ENCODE measurements at places on chromosomes 2 and 18.
A peak's percentile ranks its signal among the peaks of the same experiment; 100 is the strongest.

- no peak for DNase-seq
These were observed 258.8 kb downstream of the CYP26B1 start for GRCh38 chr2:71888751-71889445.

DNA sequence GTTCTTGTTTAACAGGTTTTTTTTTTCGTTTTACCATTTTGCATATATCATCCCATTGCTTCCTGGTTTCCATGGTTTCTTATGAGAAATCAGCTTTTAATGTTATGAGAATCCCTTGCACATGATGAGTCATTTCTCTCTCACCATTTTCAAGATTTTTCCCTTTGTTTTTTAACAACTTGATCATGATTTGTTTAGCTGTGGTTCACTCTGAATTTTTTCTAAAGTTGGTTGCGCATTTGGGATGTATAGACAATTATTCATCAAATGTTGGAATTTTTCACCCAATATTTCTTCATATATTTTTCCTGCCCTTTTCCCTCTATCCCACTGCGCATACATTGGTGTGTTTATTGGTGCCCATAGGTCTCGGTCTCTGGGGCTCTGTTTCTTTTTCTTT, 42.4 kb upstream of the BIN1 start:
- no peak for DNase-seq

- DNase-seq = no peak
These were observed 14.3 kb downstream of the KCNH7 start for GRCh38 chr2:162824304-162824703.

GRCh38 chr18:22946217-22946616, 13.1 kb downstream of the RBBP8 start:
- no peak for DNase-seq

DNA sequence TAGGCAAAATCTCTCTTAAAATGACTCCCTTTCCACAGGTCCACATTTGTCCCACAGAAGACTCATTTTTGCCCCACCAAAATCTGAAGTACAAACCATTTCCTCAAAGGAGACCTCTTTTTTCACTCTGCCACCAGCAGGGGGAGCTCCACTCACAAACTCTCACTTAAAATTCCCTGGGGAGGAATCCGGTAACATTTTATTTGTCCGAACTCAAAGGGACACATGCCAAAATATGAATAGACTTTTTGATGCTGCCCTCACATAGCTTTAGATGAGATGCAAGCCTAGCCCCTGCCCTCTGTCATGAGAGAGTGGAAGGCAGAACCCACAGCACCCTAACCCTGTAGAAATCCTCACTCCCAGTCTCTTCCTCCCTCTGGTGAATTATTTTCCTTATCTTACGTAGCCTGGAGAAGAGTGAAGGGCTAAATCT, 57.1 kb downstream of the RMDN2 start:
- peak; percentile 77 for DNase-seq

- DNase-seq = peak; percentile 35
These were observed 4.4 kb downstream of the EHD3 start for GRCh38 chr2:31238126-31238905.

GRCh38 chr2:175366815-175367214, 185.3 kb upstream of the ATP5MC3 start:
- DNase-seq = peak; percentile 63

DNA sequence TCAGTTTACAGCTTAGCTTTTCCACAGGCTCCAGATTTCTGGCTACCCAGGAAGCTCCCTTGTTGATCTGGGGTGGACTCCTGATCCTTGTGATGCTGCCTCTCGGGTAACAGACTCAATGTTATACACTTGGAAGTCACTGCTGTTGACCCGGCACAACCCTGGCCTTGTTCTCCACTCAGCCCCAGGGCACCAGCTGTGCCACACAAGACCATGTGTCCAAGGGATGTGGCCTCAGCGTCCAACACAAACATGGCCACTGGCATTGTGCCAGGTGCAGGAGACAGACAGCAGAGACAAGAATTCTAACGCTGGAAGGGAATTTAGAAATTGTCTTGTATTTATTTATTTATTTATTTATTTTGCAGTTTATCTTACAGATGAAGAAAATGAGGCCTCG, 39.0 kb upstream of the PPP4R1 start:
- DNase-seq = no peak

DNA sequence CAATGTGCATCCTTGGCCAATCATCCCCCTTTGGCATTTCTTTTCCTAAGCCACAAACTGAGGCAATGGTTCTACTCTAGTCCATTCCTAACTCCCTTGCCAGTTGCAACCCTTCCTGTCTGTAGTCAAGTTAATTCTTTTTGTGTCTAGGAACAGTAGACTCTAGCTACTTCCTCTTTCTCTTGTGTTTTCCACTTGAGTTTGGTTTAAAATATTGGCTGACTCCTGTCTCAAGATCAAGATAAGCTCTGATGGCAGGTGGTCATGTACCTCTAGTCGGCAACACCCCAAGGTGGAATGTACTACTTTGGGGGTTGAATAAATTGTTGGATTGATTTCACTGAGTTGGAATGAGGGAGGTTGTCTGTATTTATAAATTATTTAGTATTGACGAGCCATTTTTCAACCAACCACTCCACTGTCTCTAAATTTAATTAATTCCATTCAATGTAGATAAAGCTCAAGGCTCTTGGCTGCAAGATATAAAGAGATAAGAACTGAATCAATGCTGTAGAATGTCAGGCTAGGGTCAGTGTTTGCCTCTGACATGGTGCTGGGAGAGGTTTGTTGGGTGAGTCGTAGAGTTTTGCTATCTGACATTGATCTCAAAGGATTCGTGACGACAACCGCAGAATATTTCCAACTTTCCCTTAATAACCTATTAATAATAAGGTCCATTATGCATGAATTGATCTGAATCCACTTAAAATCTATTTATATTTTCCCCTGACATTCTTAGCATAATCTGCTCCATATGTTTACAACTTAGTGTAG, 188.7 kb upstream of the APCDD1 start:
- no peak for DNase-seq

DNA sequence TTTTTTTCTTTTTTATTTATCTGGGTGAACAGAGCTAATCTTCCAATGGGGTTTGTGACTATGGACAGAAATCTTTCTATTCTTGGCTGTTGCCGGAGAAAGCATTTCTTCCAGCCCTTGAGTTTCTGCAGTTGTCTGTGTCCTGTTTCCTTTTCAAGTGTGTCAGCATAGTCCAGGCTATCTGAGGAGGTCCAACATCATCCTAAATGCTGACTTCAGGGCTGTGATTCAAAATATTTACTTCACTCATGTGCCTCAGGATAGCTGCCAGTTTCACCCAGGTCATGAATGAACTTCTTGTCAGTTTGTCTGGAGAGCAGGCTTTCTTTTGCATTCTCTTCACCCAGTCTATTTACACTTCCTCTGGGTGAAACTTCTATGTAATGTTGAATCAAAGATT, 27.9 kb downstream of the ITGAV start:
- no peak for DNase-seq

- DNase-seq = no peak
These were observed 61.9 kb downstream of the PUM2 start for GRCh38 chr2:20288642-20289340.

GRCh38 chr18:26406854-26407517, 141.4 kb downstream of the KCTD1 start:
- DNase-seq = no peak

DNA sequence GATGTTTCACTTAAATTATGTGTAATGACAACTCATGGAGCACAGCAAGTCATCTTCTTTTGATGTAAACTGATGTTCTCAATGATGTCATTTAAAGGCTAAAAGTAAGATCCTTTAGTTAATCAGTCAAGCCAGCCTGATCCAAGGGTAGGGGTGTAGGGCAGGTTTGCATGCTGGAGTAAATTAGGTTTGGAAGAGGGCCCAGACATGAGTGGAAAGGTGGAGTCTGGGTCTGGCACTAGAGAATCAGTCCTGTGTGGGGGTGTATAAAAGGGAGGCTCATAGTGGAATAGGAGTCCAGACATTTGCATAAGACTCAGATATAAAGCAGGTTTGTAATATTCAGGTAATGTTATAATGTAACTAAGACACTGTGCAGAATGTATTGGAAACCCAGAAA, 88.8 kb upstream of the NYAP2 start:
- no peak for DNase-seq

DNA sequence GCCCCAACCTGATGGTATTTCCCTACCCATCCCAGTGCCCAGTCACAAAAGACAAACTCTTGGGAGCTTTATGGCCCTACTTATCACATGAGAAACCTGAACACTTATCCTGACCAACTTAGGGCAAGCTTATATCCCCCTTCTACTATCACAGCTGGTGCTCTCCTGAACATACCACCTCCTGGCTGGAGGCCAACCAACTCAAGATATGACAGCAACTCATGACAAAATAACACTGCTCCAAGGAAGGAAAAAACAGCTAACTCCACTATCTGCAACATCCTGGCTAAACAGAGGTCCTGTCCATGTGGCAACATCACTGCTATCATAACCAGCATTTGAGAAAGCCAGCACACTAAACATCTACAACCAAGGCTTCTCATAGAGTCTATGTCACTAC, 20.9 kb upstream of the CLASP1 start:
- no peak for DNase-seq

DNA sequence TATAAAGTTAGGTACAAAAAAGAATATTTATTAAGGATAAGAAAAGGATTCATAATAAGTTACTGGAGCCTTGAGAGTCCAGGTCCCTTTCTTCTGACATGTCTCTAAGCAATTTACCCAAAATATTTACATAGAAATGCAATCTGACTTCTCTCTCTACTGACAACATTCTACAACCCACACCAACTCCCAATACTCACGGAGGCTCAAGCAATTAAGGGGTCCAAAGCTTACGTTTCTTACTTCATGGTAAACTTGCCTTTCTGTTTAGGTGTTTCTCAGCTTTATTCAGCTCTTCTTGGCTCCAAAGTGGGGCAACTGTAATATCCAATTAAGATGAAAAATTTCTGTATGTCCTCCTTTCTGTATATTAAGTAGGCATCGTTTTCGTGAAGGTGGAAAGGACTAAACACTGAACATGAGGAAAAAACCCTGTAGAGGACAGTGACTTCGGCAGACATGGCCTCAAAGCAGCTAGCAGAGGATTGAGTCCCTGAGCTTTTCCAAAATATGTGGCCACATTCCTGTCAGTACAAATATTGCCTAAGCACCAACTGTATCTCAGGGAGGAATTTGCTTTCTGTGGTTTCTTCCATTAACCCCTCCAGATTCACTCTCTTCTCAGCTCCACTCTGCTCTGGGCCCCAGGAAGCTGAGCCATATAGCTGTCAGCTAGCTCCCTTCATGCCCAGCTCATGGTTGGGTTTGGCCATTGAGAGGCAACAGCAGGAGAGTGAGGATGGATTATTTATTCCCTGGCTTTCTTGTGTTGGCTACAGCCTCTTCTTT, 67.9 kb upstream of the GLS start:
- no peak for DNase-seq

DNA sequence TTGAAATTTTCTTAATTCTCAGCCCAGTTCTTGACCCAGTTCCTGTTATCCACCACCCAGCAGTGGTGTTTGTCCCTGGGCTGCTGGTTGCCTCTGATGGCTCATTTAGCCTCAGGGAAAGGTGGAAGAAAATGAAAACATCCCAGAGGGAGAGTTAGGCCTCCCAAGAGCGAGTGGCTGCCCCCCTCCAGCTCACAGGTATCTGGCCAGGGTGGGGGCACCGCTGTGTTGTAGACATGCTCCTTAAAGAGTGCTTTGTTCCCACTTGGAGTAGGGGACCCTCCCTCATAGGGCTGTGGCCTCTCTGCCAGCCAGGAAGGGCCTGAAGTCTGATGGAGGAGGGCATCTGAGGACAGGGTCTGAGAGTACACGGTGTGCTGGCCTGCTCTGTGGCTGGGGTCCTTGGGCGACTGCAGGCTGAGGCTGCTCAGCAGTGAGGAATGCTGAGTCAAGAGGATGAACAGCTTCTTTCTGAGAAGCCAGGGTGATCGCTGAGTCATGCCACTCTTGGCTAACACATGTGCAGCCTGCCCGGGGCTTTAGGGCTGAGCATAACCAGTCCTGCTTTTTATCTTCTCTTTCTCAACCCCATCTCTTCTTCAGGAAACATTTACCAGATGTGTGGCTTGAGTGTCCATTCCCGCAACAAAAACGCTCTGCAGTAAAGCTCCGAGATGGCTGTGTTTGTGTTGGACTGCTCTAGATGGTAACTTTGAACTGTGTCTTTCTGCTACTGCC, 72.3 kb downstream of the IL1R2 start:
- peak; percentile 72 for DNase-seq

GRCh38 chr18:24776019-24776418, 315.6 kb downstream of the HRH4 start:
- no peak for DNase-seq

GRCh38 chr18:60040971-60041370, 141.2 kb downstream of the PMAIP1 start:
- DNase-seq = no peak

- DNase-seq = no peak
These were observed 86.0 kb downstream of the DTNB start for GRCh38 chr2:25587361-25587760.

- no peak for DNase-seq
These were observed 132.9 kb downstream of the GAREM1 start for GRCh38 chr18:32337821-32338220.

DNA sequence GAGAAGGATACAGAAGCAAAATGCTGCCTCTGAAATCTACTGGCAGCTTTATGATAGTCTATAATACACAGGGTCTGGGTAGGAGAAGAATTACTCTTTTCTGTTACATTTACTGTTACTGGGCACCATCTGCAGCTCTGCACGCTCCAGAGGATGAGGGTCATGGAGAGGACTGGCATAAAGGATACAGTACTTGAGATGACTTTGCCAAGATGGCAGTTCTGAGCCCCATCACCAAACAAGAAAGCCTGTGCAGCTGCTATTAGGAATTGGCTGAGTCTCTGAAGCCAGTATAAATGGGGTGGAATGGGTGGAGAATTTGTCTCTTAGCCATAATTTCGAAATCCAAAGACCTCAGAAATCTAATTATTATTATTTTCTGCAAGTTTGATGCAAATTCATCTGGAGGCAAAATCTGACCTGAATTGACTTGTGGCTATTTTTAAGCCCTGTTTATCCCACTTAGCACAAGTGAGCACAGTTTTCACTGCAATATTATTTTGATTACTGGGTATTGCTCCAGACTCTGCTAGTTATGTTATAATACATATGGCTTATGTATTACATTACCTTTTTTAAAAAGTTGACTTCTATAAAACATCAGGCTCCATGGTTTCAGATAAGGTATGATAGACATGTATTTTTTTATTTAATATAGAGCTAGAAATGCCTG, 579.5 kb downstream of the MBD2 start:
- no peak for DNase-seq

- no peak for DNase-seq
These were observed 198.5 kb downstream of the LOXHD1 start for GRCh38 chr18:46458472-46458871.

Measured in right forelimb (tissue), 1 donor.